Fibroblast of gingiva (primary cell): ENCODE measurements at places on chromosomes 7 and 10.

DNA sequence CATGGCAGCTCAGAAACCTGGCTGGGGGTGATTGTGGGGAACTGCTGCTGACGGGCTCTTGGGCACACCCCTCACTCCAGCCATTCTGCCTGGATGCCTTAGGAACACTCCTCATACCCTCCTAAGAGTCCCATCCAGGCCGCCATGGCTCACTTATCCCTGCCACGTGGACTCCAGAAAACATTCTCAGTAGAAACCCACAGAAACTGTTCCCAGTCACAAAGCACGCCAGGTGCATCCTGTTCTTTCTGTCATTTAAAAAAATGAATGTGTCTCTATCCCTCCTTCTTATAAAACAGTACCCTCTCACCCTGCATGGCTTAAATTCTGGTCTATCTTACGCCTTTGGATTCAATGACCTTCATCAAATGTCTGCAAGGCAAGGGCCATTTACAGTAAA, 177.7 kb downstream of the CUX1 start:
- DNase-seq, result no peak

GRCh38 chr7:135858851-135859250, 110.2 kb upstream of the FAM180A start:
- no peak for DNase-seq

DNA sequence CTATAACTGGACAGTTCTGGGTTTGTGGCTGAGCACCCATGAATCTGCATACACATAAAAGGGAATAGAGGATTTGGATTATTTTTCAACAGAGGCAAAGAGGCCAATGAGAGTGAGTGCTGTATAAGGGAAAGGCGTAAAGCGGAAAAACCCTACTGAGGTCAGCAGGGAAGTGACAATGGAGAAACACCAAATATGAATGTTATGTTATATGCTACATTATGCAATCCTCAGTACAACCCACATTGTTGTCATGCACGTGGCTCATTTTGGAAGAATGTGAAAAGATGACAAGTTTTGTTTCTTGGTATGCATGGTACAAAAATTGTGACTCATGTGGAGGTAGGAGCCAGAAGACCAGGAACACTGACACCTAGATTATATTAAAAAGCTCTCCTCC, 113.6 kb upstream of the AMPH start:
- peak; percentile 57 for DNase-seq

DNA sequence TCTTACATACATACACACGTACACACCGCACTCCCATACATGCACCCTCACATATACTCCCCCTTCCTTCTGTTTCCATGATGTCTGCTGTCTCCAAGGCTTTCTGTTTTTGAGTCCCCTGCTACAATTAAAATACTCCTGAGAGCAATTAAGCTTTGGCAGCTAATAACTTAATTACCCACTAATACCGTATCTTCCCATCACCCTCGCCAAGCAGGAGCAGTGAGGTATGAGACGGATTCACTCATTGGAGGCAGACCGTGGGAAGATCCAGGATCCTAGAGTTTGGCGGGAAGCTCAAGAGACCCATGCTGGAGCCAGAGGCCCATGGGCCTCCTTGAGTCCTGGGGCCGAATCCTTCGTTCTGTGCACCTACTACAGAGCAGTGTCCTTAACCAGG, 1.7 kb upstream of the CALN1 start:
- no peak for DNase-seq

GRCh38 chr10:67839951-67840350, 2.0 kb upstream of the DNAJC12 start:
- DNase-seq, result no peak
